ENCODE measurements at places on chromosomes 7 and 10.
A peak's percentile ranks its signal among the peaks of the same experiment; 100 is the strongest.

DNA sequence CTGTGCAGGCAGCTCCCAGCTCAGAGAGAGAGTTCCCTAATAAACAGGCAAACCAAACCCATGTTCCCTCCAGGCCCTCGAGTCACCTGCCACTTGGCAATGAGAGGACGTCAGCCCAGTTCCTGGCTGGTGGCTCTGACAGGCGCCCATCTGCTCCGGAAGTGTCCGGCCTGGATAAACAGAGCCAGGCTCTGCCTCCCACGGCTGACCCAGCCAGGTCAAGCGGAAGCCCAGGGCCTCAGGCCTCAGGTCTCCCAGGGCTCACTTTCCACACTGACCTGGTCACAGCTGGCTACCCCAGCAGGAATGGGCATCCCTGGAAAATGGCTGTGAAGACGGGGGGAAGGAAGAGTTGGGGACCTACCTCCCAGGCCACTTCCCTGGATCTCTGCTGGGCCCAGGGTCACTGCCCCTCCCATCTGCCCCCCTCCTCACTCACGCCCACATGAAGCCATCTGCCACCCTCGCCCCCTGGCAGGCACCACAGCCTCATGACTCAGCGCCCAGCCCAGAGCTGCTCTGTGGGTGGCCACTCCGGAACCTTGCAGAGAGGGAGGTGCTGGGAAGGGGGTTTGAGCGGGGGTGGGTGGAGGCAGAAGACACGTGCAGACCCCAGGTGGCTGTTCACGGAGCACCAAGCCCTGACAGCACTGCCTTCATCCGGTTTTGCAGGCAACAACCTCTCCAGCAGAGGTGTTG is 37.4 kb upstream of the DUSP5 start:
- no peak overlapping the region for H3K27ac ChIP-seq
- H3K4me1 ChIP-seq, result peaks cover 38% of the 10 kb centered on the region
- H3K36me3 ChIP-seq, result no peaks in the 10 kb centered on the region
- no peak overlapping the region for H3K4me3 ChIP-seq
- DNase-seq, result no peak

- no peak for DNase-seq
- H3K27me3 ChIP-seq, result no peaks in the 10 kb centered on the region
- no peak overlapping the region for H3K27ac ChIP-seq
- no peaks in the 10 kb centered on the region for H3K4me1 ChIP-seq
- no peaks in the 10 kb centered on the region for H3K36me3 ChIP-seq
- H3K4me3 ChIP-seq, result no peak overlapping the region
Measured at GRCh38 chr7:90625562-90625961, 29.4 kb downstream of the CDK14 start.

DNA sequence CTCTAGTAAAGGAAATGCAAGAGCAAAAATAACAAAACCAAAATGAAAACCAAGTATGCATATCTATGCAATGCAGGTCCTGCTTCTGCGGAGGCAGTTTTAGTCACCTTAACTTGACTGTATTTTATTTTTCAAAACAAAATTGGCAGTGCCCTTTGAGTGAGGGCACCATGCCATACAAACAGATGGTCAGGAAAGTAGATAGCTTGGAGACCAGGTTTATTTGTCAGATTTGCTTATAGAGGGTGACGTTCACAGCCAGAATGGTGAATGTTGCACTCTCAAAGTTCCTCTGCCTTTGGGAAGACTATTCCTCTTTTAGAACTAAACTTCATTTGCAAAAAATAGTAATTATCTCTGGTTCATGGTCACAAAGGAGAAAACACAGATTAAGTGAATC is 801.9 kb downstream of the ANKRD7 start:
- no peak overlapping the region for H3K4me3 ChIP-seq
- no peak for DNase-seq
- no peak overlapping the region for H3K27ac ChIP-seq
- no peaks in the 10 kb centered on the region for H3K27me3 ChIP-seq

DNA sequence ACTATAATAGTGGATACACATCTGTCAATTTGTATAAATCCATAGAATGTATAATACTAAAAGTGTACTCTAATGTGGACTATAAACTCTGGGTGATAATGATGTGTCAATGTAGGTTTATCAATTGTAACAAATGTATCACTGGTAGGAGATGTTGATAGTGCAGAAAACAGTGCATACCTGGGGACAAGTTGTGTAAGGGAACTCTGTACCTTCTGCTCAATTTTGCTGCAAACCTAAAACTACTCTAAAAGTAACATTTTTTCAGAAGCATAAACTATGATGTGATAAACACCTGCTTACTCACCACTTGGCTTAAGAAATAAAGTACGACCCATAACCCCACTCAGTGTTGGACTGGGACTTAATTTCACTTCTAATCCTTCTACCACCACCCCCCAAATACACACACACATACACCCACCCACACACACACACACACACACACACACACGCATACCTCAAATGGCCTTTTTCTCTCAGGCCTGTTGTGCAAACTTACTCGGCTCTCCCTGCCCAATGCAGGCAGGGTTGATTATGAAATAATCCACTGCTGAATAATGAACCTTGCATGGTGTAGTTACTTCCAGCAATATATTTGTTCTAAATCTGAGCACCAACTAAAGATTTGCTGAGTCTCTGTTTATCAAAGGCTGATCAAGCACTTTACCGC is 154.1 kb upstream of the KMT2E start:
- no peaks in the 10 kb centered on the region for H3K36me3 ChIP-seq
- H3K4me1 ChIP-seq, result peaks cover 15% of the 10 kb centered on the region
- H3K4me3 ChIP-seq, result no peak overlapping the region

- DNase-seq, result no peak
- no peaks in the 10 kb centered on the region for H3K36me3 ChIP-seq
- no peak overlapping the region for H3K27ac ChIP-seq
Measured at GRCh38 chr7:47458057-47458456, 123.9 kb downstream of the TNS3 start.

DNA sequence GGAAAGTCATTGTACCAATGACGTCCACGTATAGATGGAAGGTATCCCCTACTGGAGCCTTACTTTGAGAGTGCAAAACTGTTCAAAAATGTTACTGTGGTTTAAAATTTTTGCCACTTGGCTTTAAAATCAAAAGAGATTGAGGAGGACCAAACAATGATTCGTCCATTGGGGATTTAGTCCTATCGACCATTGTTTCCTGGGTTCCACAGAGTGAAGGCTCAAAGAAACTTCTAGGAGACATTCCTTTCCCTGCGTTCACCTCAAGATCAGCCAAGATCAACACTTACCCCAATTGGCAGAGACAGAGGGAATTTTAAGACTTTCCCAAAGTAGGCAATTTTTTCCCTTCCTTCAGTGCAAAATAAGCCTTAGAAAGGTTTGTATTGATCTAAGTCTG is 152.3 kb downstream of the NEBL start:
- H3K4me3 ChIP-seq, result no peak overlapping the region
- no peak for DNase-seq
- H3K36me3 ChIP-seq, result no peaks in the 10 kb centered on the region
- H3K27ac ChIP-seq, result no peak overlapping the region
- no peaks in the 10 kb centered on the region for H3K4me1 ChIP-seq

GRCh38 chr10:72066318-72067284 is 21.8 kb downstream of the SPOCK2 start:
- H3K4me3 ChIP-seq, result no peak overlapping the region
- peak overlapping the region; percentile 18 for H3K27ac ChIP-seq
- H3K27me3 ChIP-seq, result no peaks in the 10 kb centered on the region
- DNase-seq, result no peak
- peaks cover 71% of the 10 kb centered on the region for H3K36me3 ChIP-seq

- H3K4me1 ChIP-seq, result no peaks in the 10 kb centered on the region
- no peak overlapping the region for H3K4me3 ChIP-seq
- peaks cover 3% of the 10 kb centered on the region for H3K36me3 ChIP-seq
- H3K27me3 ChIP-seq, result no peaks in the 10 kb centered on the region
- no peak for DNase-seq
Measured at GRCh38 chr10:102527546-102527945, 23.8 kb downstream of the SUFU start.

DNA sequence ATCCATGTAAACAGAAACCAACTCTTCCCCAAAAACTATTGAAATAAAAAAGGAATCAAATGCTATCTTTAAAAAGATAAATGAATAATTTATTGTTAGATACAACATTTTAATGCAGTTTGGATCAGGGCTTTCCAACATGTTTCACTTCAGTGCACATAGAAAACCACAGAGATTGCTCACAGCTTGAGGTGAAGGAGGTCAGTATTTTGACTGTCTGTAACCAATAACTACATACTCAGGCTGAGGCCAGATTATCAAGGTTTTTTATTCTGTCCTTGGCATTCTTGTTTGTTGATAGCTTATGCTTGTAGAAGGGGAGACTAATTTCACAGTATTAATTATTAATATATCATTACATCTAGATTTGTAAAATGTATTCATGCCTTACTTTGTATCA is 195.5 kb downstream of the PRKG1 start:
- H3K27ac ChIP-seq, result no peak overlapping the region
- no peaks in the 10 kb centered on the region for H3K4me1 ChIP-seq
- no peak for DNase-seq
- no peaks in the 10 kb centered on the region for H3K36me3 ChIP-seq
- H3K27me3 ChIP-seq, result no peaks in the 10 kb centered on the region

GRCh38 chr10:114046087-114046458 is 2.4 kb downstream of the ADRB1 start:
- peaks cover 6% of the 10 kb centered on the region for H3K27me3 ChIP-seq
- H3K27ac ChIP-seq, result no peak overlapping the region
- H3K4me1 ChIP-seq, result peaks cover 8% of the 10 kb centered on the region
- DNase-seq, result no peak
- no peak overlapping the region for H3K4me3 ChIP-seq

- no peaks in the 10 kb centered on the region for H3K36me3 ChIP-seq
- no peaks in the 10 kb centered on the region for H3K27me3 ChIP-seq
- no peak overlapping the region for H3K27ac ChIP-seq
- DNase-seq, result no peak
Measured at GRCh38 chr7:121126801-121127534, 138.5 kb downstream of the CPED1 start.

- H3K27me3 ChIP-seq, result no peaks in the 10 kb centered on the region
- no peak for DNase-seq
Measured at GRCh38 chr10:118769898-118770600, 15.3 kb upstream of the CACUL1 start.

GRCh38 chr7:159231017-159231416 is 86.3 kb upstream of the VIPR2 start:
- no peak for DNase-seq
- H3K36me3 ChIP-seq, result no peaks in the 10 kb centered on the region
- H3K27me3 ChIP-seq, result no peaks in the 10 kb centered on the region
- H3K27ac ChIP-seq, result no peak overlapping the region
- H3K4me1 ChIP-seq, result no peaks in the 10 kb centered on the region
- H3K4me3 ChIP-seq, result no peak overlapping the region
